Activated T-cell treated with anti-CD3 and anti-CD28 coated beads, Interleukin-2, amount 50 U/mL, for 24 hours (primary cell): ENCODE measurements at places on chromosomes 1 and 21.

- peak; percentile 21 for DNase-seq
These were observed 35.8 kb upstream of the PRSS38 start for GRCh38 chr1:227779685-227780084.

GRCh38 chr1:52141513-52142219, at the start of gene ZFYVE9:
Gene ZFYVE9, plus strand, starts transcription at chr1:52142089. Its CDS starts 91,118 bp downstream, at chr1:52233207.
- peak; percentile 84 for DNase-seq

DNA sequence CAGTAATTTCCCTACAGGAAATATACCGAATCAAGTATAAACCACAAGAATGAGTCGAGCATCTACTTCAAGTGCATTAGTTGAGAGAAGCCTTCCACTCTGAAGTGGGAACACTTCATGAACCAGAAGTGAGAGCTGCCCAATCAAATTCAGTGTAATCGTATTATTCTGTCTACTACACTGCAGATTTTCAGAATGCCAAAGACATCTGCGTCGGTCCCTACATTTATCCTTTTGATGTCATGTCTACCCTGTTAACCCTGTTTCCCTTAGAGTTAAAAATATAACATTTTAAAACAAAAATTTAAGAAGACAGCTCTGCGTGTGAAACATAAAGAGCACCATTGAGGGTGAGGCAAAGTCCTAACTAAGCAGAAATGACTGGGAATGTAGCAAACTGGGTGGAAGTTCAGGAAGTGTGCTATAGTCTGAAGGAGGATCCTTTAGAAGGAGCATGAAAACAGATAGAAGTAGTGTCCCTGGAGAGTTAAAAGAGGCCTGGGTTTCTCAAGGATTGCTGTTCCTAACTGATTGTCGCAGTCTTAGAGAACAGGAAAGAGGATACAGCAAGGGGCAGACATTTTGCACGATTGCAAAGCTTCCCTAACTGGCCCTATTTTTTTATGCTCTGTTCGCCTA, 291.2 kb downstream of the PTPRC start:
- no peak for DNase-seq

DNA sequence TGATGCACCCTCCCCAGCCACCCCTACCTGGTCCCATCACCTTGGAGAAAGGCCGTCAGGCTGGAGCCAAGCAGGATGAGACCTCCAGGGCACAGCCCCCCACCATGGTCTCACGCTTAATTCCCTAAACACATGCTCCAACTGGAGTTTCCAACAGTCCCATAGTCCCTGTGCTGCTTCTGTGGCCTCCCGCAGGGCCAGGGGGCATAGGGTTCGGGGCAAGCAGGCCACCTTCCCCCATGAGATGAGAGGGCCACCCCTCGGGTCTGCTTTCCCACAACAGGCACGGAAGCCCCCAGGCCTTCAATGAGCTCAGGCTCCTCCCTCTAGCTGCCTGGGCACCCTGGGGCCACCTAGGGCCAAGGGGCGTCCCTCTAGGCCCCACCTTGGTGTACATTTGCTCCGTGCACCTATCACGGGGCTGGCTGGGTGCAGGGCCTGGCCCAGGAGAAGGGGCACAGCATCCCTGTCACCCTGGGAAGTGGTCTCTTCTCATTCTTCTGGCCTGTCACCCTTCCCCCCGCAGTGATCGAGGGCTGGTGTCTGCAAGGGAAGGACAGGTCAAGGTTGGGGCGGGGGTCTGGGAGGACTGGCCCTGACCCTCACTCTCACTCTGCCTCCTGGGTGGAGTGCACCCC, 42.4 kb downstream of the TRIM11 start:
- DNase-seq: no peak

DNA sequence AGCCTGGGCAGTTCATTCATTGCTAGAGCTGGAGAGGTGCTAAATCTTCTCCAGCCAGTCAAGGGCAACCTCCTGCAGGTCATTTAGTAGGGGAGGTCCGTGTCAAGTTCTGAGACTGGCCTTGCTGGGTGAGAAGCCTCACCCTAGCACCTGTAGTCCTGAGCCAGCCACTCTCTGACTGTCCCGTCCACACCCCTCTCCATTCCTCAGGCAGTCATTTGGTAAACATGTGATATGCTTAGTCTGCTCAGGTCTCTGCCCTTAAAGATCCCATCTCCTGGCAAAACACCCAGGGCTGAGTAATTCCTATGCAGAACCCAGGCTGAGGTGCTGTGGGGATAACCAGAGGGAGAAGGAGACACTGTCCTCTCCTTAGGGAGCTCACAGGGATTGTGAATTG, 13.7 kb upstream of the IGFN1 start:
- no peak for DNase-seq

DNA sequence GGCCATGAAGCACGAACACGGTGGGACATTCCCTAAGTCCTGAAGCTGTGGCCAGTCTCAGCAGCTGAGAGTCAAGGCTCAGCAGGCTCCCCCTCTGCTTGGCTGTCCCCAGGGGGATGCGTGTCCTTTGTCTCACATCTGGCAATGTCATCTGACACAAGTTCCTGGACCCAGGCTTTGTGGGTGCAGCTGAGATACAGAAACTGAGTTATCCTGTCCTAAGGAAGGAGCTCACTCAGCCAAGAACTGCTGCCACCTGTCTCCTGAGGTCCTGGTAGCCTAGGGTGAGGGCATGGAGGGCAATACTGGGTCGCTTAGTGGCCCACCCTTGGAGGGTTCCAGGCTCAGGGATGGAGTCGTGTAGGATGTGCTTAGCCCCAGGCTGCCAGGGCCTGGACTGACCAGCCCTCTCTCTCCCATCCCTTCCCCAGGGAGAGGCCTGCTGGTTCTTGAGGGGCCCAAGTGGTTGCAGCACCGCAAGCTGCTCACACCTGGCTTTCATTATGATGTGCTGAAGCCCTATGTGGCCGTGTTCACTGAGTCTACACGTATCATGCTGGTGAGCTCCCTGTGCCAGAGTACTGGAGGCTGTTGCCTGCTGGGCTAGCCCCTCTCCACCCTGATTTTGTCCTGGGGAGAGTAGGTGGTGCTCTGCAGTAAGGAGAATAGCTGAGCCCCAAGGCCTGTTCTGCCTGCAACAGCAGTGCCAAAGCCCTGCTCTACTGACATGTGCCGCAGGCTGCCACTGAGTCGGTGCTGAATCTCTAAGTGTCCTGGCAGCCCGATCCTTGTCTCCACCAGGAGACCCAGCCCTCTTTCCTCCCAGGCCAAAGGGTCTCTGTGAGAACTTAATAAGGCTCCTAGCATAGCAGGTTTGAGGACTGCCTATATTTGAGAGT, 13.5 kb downstream of the CYP4B1 start:
- DNase-seq: no peak

DNA sequence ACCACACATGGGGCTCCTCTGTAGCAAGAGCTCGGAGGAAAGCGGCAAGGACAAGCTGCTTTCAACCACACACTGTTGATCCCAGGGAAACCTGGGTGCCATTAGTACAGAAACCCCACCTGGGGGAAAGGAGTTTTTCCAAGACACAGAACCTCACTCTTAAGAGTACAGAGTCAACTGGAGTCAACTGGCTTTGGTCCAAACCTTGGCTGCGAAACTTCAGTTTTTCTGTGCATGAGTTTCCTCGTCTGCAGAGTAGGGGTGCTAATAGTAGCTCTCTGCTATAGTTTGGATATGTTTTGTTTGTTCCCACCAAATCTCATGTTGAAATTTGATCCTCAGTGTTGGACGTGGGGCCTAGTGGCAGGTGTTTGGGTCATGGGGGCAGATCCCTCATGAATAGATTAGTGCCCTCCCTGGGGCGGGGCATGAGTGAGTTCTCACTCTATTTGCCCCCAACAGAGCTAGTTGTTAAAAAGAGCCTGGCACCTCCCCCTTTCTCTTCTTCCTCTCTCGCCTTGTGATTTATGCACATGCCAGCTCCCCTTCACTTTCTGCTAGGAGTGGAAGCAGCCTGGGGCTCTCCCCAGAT, 161.1 kb downstream of the PIGK start:
- DNase-seq: no peak

- no peak for DNase-seq
These were observed 64.2 kb downstream of the TCP10L start for GRCh38 chr21:32520875-32521735.

- DNase-seq: no peak
These were observed 456.1 kb upstream of the RGS18 start for GRCh38 chr1:191702124-191702523.

DNA sequence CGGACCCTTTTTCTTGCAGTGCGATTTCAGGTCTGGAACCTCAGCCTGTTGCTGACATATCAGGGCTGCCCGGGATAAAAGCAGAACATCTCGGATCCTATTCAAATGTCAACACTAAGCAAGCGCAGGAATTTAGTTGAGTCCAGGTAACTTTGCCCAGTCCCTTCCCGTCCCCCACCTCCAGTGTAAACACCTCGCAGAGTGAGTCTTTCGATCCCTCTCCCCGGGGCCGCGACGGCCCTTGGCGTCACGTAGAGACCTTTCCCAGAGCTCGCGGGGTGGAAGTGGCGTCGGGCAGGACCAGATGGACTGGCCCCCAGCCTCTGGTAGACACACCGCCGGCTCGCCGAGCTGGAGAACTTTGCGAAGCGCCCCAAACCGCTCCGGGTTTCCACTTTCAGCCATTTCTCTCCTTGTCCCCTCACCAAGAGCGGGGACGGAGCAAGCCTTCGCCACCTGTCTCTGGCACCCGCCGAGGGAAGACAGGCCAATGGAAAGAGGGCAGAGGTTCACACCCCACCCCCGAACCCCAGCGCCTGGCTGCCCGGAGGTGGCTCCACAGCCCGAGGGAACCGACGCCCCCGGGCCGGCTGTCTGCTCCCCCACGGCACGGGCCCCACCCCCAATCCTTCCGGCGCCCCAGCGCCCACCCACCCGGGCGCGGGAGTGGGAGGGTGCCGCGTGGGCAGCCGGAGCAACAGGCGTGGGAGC, 570 bp downstream of the KCND3 start:
- peak; percentile 32 for DNase-seq

- DNase-seq: peak; percentile 91
These were observed at the start of the genes CENPL and DARS2 for GRCh38 chr1:173824315-173825081. Gene CENPL, minus strand, starts transcription at chr1:173824883. Its CDS starts 13,584 bp downstream, at chr1:173811299. Gene DARS2, plus strand, starts transcription at chr1:173824673. Its CDS starts 557 bp downstream, at chr1:173825230.
